Gastroesophageal sphincter (tissue), 4 donors: ENCODE measurements at places on chromosomes 7 and 10. TPM values are rescaled to one million over a fixed set of nuclear protein-coding genes. Genes with fewer than 3 reads are reported as not detected.

DNA sequence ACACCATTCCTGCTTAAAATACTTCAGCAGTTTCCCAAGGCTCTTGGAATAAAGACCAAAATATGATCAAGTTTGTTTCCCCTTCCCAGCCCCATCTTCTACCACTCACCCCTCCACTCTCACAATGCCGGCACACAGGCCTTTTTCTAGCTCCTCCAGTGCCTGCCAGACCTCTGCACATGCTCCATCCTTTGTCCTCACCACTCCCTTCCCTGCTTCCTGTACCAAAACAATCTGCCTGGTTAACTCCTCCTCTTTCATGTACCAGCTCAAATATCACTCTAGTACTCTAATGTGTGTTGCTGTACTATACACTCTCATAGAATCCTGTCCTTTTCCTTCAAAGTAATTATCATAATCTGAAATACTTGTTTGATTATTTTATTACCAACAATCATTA is 19.4 kb downstream of the SCRN1 start:
- no peak for ATAC-seq

FAM25C gene
- not detected for total RNA-seq

ASZ1 gene
- not detected for total RNA-seq

DNA sequence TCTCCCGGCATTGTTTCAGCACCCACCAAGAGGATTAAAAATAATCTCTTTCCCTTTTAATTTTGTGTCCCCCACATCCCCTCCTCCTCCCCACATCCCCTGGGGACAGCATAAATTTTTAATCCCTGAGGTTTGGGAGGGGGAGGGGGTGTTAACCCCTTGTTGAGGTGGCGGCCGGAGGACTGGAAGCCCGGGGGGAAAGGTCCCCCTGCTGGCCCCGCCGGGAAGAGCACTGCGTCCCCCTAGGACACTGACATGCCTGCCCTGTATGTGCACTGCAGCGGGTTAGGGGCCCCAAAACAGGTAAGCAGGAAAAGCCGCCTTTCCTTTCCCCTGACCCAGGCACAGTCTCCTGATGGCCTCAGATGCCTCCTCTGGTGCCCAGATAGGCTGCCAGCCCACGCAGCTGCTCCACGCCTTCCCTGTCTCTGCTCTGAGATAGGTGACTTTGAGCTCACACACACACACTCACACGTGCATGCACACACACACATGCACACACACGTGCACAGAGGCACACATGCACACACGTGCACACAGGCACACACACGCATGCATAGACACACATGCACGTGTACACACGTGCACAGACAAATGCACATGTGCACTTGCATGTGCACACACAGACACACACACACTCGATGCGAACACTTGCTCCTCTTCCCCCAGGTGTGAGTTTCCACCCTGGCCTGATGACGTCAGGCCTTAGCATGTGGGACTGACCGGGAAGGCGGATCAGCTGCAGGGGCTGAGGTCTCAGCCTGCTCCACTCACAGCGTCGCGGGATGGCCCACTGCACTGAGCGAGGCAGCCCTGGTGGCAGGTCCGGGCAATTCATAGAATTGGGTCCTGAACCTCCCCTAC is 12.3 kb downstream of the CNPY1 start:
- no peak for ATAC-seq

MYL10 gene
- total RNA-seq: not detected

- ATAC-seq: no peak
Observed at GRCh38 chr7:100894860-100895700, 608 bp downstream of the ACHE start.

- no peak for ATAC-seq
Observed at GRCh38 chr7:5077740-5078139, 32.1 kb downstream of the RBAK start.

PAPSS2 gene
- total RNA-seq: 13.1 TPM

DNA sequence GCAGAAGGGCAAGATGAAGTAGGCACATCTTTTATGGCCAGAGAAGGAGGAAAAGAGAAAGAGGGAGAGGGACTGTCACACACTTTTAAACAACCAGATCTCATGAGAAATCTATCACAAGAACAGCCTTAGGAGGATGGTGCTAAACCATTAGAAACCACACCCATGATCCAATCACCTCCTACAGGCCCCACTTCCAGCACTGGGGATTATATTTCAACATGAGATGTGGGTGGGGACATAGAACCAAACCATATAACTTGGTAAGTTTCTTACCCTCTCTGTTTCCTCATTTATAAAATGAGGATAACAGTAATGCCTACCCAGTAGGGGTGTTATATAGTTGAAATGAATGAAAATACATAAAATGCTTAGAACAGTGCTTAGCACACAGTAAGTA is 66.0 kb downstream of the CHCHD3 start:
- no peak for ATAC-seq

GRCh38 chr7:156222611-156223010 is 410.3 kb upstream of the SHH start:
- no peak for ATAC-seq

DNA sequence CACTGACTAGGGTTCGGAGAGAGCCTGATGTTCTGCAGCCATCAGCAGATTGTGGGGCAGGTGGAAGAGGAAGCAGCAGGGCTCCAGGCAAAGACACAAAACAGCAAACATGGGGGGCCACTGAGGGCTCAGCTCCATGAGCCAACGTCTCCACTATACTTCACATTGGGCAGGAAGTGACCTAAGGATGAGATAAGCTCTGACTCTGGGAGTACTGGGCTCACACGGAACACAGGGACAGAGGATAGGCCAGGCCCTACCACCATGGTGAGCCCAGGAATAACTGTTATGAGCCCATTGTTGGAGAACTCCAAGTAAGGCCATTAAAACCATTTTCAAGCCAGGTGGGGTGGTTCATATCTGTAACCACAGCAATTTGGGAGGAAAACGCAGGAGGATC is 14.9 kb upstream of the MRPS24 start:
- no peak for ATAC-seq

- no peak for ATAC-seq
Observed at GRCh38 chr10:61898435-61898778, 3.1 kb upstream of the ARID5B start.

NUTM2E gene
- total RNA-seq: not detected

- ATAC-seq: no peak
Observed at GRCh38 chr7:39365751-39366295, 200.4 kb upstream of the YAE1 start.

CPXM2 gene
- 89.3 TPM for total RNA-seq

SMKR1 gene
- not detected for total RNA-seq

DNA sequence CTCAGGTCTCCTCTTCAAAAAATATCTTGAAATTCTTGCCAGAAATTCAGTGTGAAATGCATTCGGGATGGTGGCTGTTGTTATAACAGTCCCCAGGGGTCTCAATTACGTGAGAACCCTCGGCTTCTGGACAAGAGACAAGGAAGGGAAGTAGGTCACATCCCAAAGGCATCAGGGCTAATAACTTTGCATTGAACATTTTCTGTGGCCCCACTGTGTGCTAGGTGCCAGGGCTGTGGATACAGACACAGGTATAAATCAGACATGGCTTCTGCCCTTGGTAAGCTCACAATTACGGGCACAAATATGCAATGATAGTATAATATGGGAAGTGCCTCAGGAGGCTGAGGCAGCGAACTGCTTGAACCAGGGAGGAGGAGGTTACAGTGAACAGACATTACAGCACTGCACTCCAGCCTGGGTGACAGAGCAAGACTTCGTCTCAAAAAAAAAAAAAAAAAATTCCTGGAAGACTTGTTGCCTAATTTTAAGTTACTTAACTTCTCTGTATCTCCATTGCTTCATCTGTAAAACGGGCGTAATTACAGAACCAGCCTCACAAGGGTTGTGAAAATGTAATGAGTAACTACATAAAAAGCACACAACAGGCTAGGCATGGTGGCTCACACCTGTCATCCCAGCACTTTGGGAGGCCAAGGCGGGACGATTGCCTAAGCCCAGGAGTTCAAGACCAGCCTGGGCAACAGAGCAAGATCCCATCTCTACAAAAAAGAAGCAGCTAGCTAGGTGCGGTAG is 2.5 kb upstream of the RHBDD2 start:
- ATAC-seq: no peak

CCAR1 gene
- 60.8 TPM for total RNA-seq

STEAP4 gene
- 21.5 TPM for total RNA-seq

ARHGEF35 gene
- 4.5 TPM for total RNA-seq

RBM48 gene
- 12.1 TPM for total RNA-seq

- ATAC-seq: no peak
Observed at GRCh38 chr7:7932553-7932952, 36.0 kb upstream of the GLCCI1 start.

GRCh38 chr7:123024989-123025758 is 29.7 kb upstream of the TAS2R16 start:
- ATAC-seq: peak; percentile 43

DNA sequence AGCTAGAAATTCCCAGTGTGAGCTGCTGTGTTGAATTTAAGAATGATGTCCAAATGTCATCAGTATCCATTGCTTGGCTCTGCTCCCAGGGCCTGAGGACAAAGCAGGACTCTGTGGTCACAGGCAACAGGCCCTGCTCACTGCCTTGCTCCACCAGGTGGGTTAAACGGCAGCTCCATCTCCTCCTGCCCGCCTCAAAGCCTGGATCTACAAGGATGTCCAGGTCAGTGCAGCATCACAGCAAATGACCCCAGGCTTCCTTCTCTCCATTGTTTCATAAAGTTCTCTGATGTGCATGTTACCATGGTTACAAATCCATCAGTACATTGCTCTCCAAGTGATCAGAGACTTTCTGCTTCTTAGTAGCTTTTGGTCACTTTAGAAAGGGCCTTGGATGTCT is 322.0 kb upstream of the ZNF32 start:
- ATAC-seq: no peak

GRCh38 chr10:66927971-66928770 is 2.3 kb downstream of the LRRTM3 start:
- ATAC-seq: no peak

PRR15 gene
- total RNA-seq: 0.35 TPM

- no peak for ATAC-seq
Observed at GRCh38 chr7:120931243-120931642, 19.3 kb upstream of the ING3 start.

ATG9B gene
- not detected for total RNA-seq

DNA sequence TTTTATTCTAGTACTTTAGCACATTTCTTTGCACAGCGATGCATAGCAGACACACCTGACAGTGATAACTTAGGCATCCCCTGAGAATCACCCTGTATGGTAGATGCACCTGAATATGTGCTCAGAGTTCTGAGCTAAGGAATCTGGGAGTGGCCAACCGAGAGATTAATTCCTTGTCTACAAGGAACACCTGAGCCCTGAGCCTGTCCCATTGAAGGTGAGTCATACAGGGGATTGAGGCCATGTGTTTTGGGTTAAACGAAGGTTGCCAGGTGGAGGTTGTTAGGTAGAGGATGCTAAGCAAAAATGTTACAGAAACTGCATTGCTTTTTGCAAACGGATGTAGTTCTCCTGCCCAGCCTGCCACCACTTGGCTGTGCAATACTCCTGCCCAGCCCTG is 128.9 kb downstream of the AMPH start:
- no peak for ATAC-seq

- ATAC-seq: no peak
Observed at GRCh38 chr10:6780008-6780677, 200.1 kb upstream of the PRKCQ start.

DNA sequence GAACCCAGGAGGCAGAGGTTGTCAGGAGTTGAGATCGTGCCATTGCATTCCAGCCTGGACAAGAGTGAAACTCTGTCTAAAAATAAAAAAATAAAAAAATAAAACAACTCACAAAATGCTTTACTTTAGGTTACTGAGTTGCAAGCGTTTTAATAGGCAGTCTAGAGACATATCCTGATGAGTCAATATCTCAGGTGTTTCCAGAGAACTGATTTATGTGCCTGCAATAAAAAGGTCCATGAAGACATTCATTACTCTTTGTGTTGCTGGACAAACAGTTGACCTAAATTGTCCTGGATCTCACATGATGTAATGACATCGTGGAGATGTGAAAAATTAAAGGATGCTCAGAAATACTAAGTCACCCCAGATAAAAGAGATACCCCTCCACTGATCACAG is 31.5 kb downstream of the CDNF start:
- no peak for ATAC-seq

GRCh38 chr7:2123360-2123759 is 109.4 kb downstream of the MAD1L1 start:
- ATAC-seq: no peak

- ATAC-seq: no peak
Observed at GRCh38 chr7:21067216-21067615, 280.5 kb upstream of the SP8 start.

CDC14C gene
- not detected for total RNA-seq

SOSTDC1 gene
- total RNA-seq: 3.0 TPM

- peak; percentile 71 for ATAC-seq
Observed at GRCh38 chr7:68321076-68321639, 1277.1 kb upstream of the AUTS2 start.

- ATAC-seq: no peak
Observed at GRCh38 chr10:7082967-7083366, 327.9 kb downstream of the SFMBT2 start.

DNA sequence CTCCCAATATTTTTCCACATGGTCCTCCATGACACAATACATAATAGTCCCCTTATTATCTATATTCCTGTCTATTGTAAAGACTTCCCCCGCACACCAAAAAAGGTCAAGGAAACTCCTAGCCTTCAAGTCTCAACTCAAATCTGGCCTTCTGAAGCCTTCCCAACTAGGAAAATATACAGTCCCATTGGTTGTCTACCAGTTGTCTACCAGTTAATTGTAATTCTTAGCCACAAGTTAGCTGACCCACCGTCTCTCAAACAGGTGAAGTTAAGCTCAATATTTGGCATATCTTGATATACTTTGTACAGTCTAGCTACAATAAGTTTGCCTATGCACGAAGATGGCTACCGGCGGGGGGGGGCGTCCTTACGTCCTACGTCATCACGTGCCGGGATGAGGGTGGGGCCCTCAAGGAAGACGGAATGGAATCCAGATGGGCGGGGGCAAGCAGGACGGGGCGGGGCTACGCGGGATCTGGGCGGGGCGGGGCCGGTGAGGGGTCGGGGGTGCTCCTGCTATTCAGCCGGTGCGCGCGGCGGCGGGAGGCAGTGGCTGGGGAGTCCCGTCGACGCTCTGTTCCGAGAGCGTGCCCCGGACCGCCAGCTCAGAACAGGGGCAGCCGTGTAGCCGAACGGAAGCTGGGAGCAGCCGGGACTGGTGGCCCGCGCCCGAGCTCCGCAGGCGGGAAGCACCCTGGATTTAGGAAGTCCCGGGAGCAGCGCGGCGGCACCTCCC is at the start of gene AHR:
AHR (plus strand) TSS at position 551 of the 738 bp plus-strand sequence. CDS start 613 bp downstream, outside the sequence.
- ATAC-seq: peak; percentile 93

COBL gene
- 31.9 TPM for total RNA-seq

DNA sequence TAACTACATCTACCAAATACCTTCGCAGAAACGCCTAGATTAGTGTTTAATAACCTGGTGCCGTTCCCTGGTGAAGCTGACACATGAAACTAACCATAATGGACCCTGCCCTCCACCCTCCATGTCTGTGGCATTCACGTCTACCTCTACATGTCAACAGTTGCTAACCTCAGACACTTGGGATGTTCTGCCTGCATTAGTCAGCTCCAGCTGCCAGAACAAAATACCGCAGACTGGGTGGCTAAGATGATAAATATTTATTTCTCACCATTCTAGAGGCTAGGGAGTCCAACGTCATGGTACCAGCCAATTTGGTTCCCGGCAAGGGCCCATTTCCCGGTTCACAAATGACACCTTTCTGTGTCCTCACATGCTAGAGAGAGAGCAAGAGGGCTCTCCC is 118.5 kb upstream of the CHST15 start:
- ATAC-seq: no peak
